ENCODE measurements at places on chromosomes 16 and 17. TPM values are rescaled to one million over a fixed set of nuclear protein-coding genes. Genes with fewer than 3 reads are reported as not detected.

DNA sequence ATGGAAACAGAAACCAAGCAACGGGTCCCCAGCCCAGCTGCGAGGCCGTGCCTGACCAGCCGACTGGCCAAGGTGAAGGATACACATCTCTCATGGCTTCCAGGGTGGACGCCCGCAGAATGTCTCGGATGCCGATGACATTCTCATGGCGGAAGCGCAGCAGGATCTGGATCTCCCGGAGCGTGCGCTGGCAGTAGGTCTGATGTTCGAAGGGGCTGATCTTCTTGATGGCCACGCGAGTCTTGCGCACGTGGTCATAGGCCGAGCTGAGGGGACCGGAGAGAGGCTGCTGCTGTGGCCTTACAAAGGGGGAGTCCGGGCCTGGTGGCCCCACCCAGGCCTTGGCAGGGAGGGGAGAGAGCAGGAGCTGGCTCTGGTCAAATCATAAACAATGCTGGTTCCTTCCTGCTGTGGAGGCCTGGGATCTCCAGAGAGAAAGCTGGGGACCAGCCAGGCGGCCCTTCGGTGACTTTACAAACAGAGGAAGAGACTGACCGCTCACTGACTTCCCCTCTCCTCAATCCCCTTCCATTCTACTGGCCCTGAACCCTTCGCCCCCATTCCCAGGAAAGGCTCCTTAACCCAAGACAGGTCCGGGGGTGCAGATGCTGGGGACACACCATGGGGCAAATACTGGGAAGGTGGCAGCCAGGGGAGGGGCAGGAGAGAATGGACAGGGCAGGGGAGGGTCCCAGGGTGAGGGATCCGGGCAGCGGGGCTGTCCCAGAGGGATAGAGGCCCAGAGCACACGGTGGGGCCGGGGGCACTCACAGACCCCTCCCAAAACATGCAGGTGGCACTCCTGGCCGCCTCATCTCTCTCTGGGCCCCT, 1.1 kb downstream of the MAPK3 start:
- DNase-seq, result no peak

DNA sequence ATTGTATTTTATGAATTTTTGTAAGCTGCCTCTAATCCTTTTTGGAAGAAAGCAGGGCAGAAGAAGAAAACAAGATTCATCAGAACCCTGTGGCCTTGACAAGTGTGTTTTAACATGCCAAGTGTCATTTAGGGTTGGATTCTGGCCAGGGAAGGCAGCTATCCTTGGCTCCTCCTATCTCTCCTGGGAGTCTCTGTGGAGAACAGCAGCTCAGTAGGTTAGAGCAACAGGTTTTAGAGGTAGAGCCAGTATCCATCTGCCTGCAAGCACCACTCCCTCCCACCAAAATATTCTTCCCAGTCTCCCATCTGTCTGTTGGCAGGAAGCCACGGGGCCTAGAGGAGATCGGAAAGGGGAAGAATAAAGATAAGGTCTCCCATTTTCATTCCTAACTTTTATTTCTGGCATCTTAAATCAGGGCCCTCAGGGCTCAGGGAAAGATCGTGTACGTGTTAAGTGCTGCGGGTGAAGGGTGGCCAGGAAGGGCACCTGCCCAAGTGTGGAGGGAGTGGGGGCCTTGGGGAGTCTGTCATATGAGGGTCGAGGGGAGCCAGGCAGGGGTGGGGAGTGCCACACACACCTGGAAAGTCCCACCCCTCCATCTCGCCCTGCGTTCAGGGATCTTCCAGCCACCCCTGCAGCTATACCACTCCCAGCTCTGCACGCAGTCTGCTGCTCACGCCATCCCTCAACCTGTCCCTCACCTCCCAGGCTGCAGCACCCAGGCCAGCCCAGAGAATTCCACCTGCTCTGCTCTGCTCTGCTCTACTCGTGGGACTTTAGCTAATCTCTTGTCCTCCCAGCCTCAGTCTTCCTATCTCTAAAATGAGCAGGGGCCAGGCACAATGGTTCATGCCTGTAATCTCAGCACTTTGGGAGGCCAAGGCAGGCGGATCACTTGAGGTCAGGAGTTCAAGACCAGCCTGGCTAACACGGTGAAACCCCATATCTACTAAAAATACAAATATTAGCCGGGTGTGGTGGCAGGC, 17.1 kb upstream of the CPSF4L start:
- DNase-seq, result no peak

DNA sequence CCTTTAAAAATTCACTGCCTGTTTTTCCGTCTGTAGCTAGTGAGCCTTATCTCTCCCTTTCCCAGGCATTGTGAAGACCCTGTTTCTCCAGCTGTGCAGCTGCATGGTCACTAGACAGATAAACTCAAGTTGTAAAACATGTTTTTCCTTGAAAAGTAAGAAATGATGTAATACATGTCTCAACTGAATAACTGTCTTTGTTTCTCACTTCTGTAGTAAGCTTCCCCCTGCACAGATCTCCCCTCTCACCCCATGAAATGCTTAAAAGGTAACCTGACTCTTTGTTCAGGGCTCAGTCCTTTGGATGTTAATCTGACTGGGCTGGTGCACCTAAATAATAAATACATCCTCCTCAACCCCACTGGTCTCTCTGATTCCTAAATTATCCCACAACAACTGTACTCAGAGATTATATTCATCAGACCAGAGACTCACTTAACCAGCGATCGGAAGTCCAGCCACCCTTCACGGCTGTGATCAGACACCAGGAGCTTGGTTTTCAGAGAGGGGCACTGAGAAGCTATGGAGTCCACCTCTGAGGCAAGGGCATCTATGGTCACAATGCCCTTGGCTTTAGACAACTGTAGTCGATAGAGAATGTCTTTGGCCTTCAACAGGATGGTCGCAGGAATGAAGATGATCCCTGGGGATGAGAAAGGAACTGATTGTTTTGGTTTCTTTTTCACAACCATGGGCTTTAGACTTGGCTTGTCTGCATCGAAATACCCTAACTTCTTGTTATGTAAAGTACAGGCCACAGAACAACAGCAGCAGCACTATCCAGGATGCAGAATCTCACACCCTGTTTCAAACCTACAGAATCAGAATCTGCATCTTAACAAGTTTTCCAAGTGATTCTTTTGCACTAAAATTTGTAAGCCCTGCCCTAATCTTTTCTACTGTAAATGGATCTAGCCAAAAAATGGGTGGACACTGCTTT, 15.4 kb downstream of the ACSM1 start:
- no peak for DNase-seq

RSPRY1 gene
- 76.8 TPM for total RNA-seq

ABCC11 gene
- 0.29 TPM for total RNA-seq

INCA1 gene
- 0.82 TPM for total RNA-seq
